ENCODE measurements at places on chromosomes 2 and 18.

DNA sequence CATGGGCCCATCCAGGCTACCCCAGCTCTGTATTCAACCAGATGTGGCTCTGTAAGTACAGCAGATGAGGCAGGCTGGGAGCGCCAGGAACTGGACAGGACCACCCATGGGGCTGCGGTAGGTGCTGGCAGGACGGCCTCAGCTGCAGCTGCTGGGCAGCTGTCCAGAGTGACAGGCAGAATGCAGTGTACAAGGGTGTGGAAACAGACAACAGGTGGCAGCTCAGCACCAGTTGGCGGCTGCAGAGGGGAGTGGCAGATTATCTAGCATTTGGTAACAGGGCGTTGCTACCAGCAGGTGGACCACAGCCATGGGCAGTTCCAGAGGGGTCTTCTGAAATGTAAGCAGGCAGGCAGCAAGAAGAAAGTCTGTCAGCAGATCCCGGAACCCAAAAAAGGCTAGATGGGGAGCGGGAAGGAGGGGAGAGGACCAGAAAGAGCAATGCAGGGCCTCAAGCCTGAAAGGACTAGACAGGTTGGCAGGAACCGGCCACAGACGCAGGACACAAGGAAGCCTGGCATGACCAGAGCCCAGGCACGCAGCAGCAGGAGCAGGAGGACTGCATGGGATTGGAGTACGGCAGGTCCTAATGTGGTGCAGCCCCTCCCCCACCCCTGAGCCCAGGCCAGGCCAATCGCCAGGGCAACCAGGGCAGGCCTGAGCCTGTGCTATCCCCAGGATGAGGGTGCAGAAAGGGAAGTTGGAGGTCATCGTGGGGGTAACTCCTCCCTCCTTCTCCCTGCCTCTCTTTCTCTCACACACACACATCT is 24.7 kb downstream of the PKDCC start:
- DNase-seq = no peak

DNA sequence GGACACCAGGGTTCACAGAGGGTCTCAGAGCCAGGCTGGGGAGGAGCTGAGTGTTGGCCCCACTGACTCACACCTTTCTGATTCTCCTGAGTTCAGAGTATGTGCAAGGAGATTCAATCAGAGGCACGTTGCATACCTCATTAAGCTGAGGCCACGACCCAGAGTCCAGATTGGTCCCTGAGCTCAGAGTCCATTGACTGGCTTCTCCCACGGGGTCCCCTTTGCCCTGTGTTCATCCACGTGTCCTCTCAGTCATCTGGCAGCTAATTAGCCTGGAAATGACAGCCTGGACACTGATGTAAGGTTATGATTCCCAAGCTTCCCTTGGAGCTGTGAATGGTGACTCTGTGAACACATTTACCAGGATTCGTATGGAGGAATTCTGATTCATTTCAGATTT is 267.2 kb downstream of the SH3BP4 start:
- no peak for DNase-seq

- DNase-seq = peak; percentile 41
Measured at GRCh38 chr2:157876786-157877138, 632 bp upstream of the ACVR1 start.

- DNase-seq = no peak
Measured at GRCh38 chr18:50144540-50144939, 50.4 kb downstream of the MYO5B start.

- no peak for DNase-seq
Measured at GRCh38 chr2:230205721-230206120, 14.1 kb downstream of the SP110 start.

DNA sequence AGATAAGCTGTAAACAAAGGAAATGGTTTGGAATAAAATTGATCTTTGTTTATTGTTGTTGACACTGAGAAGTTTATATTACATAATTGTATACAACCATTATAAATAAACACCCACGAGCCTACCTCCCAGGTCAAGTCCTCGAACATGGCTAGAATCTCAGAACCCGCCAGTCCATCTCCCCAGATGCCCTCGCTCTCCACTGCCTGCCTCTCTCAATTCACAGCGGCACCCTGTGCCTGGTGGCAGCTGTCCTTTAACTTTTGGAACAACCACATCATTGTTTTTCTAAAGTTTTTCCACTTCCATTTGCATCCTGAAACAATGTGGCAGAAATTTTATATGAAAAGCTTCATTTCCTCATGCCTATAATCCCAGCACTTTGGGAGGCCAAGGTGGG is 52.2 kb upstream of the OTOS start:
- no peak for DNase-seq

DNA sequence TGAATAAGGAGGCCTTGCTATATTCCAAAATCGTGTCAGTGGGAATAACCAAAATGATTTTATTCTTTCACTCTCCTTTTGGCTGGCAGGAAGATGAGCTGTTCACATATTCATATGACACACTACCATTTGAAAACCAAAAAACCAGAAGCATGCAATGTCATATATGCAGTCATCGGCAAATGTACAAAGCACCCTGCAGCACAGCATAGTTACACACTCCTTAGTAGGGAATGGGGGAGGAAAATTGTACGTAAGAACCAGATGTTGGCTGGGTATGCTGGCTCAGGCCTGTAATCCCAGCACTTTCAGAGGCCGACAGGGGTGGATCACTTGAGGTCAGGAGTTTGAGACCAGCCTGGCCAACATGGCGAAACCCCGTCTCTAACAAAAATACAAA is 176.6 kb downstream of the GFPT1 start:
- no peak for DNase-seq

DNA sequence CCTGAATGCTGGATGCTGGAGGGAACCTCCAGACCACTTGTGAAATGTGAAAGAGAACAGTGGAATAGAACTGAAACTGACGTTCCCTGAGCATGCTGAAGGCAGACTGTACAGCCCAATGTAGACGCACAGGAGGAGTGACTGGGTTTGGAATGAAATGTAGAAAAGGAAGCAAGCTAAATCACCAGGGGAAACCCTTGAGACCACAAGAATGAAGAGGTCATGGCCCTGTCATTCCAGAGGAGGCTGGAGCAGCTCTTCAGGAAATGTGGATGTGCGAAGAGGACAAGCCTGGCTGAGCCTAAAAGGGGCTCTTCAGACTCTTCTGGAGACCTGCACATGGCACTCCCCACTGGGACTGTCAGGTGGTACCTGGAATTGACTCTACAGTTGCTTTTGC is 118.5 kb upstream of the ALPP start:
- DNase-seq = peak; percentile 78

DNA sequence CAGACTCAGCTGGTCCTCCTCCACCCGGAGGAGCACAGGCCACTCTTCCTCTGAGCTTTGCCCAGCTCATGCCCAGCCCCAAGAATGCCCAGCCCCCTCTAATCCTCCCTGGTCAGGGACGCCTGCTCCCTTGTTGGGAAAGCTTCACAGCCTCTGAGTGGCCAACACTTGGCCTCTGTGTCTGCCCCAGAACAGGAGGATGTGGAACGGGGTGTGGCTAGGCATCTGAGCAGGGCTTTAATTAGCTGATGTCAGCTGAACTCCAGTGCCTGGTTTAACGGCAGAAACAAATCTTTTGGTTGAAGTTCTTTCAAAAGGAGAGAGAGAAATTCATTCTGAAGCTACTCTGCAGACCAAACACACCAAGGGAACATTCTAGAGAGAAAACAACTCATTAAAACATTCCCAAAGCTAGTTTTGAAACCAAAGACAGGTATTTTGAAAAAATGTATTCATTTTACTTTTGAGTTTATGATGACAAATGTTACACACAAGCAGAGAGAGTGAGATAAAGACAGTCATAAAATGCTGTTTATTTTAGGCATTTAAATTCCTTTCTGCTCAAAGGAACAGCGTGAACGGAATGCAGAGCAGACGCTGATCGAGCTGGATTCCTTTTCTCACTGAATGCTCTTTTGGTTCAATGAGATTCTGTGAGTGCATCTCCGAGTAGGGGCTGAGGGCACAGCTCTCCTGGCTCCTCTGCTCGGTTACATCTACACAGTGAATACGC is 63.8 kb downstream of the RTP5 start:
- DNase-seq = no peak

- DNase-seq = no peak
Measured at GRCh38 chr2:225290757-225291400, 108.6 kb upstream of the NYAP2 start.

DNA sequence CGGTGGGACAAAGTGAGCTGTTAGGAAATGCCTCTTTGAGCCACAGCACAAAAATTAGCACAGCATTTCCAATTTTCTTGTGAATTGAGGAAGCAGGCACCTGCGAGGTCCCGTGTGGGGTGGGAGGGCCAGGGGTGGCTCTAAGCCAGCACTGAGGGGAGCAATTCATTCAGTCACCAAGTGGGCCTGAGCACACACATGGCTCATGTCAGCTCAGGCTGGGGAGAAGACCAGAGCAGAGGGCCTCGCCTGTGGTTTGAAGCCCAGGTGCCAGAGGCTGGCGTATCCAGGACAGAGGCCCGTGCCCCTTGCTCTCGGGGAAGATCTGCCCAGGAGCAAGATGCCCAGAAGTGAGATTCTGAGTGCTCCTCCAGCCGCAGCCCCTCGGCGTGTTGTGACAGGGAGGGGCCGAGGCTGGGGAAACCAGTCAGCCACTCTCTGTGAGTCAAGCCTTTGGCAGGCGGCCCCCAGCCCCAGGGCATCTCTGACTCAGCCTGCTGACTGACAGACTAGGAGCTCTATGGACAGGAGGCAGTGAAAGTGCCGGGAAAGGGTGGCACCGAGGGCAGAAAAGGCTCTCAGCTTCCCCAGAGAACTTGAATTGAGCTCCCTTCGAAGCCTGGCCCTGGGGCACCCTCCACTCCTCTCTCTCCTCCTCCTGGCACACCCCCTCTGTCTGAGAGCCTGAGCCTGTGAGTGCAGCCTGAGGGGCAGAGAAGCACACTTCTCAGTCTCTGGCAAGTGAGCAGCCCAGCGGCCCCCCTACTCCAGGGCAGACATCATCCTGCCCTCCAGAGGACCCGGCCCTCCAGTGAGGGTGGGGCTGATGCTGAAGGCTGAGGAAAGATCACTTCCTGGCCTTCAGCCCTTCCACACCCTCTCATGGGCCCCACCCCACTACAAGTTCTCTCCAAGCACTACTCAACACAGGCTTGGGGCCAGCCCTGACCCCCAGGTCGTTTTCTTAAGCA is 32.3 kb downstream of the CYP26B1 start:
- DNase-seq = peak; percentile 79

GRCh38 chr2:28613186-28613585 is 117.3 kb downstream of the PLB1 start:
- DNase-seq = no peak

- DNase-seq = no peak
Measured at GRCh38 chr2:235607546-235608199, 113.8 kb downstream of the AGAP1 start.

GRCh38 chr18:8951491-8951890 is 151.0 kb upstream of the NDUFV2 start:
- DNase-seq = no peak

- DNase-seq = no peak
Measured at GRCh38 chr2:217743407-217743806, 259.4 kb downstream of the TNS1 start.

- DNase-seq = peak; percentile 37
Measured at GRCh38 chr2:206939340-206939739, at the start of gene CPO. Gene CPO (plus strand): TSS chr2:206939518. CDS start chr2:206939600, 82 bp downstream.

DNA sequence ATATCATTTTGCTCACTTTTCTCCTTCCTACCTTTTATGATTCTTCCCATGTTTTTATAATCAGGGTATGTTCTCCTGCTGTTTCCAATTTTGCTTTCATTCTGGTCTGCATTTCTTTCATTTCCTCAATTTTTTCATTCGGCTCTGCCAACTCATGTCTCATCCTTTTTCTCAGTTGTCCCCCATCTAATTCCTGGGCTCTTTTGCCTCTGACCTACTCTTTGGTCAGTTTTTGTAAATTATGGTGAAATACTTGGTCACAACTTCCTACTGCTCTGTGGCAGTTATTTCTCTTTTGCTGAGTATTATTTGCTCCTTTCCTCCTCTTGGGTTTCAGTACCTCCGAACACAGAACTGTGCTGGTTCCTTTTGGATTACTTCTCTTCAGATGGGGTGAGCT is 27.5 kb downstream of the MYO7B start:
- DNase-seq = no peak

DNA sequence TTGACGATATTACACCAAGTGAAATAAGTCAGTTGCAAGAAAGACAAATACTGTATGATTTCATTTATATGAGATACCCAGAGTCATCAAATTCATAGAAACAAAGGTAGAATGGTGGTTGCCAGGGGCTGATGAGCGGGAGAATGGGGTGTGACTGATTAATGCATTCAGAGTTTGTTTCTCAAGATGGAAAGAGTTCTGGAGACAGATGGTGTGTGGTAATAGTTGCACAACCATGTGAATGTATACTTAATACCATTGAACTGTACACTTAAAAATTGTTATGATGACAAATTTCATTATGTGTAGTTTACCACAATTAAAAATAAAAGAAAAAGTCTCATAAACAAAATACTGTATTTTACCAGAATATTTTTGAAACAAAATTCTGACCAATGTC is 117.3 kb downstream of the PIGN start:
- DNase-seq = no peak

GRCh38 chr2:226772389-226773179 is 27.0 kb downstream of the IRS1 start:
- no peak for DNase-seq

DNA sequence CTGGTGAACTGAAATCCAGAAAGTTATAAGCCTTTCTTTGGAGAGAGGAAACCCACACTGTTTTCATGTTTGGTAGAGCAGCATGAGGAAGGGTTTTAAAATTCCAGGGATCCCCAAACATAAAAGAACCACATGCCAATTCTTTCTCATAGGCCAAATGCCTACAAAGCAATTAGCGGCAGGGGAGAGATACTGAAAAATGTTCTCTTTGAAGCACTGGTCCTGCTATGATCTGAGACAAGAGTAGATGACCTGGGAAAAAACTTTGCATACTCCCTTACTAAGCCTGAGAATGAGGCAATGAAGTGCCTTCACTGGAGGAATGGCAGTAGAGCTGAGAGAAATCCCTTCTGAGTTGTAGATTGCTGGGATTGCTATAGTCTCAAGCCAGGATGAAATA is 1261.7 kb downstream of the DSC3 start:
- no peak for DNase-seq

- DNase-seq = no peak
Measured at GRCh38 chr2:157897106-157897971, 21.2 kb upstream of the ACVR1 start.

DNA sequence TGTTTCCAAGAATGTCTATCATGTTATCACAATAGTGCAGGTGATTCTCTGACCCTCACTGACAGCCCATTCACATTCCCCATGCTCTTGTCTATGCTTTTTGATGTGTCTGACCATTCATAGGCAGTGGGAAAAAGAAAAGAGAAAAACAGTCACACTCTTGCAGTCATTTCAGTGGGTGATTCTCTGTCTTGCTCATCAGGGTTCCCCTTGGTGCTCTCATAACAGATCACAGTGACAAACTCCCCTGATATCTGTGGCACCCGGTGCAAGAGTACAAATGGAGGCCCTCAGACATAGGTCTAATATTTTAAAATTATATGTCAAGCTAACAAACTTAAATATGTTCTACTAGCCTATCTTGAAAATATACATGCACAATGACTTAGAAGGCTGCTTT is 72.7 kb upstream of the PPP1CB start:
- no peak for DNase-seq

DNA sequence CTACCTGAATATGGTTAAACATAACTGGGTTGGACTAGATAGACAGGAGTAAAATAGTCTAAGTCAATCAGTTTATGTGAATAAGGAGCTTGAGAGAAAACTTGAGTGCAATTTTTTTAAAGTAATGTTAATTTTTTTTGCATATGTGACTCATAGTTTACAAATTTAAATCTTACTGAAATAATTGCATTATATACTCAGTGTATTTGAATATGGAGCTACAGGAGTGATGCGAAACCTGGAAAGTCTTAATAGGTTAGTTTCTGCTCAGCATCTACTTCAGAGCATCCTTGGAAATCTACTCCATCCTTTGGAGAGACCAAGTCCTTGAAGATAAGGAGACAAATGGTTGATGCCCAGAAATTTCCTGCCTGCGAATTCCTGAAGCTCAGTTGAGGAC is 318.8 kb upstream of the NXPH2 start:
- no peak for DNase-seq

All from DMS79 (cell line).